MG63 (cell line): ENCODE measurements at places on chromosomes 7 and 10.

GRCh38 chr10:62541811-62542210, 167.6 kb downstream of the ZNF365 start:
- no peak for DNase-seq

- DNase-seq, result no peak
Observed at GRCh38 chr7:12968836-12969422, 281.5 kb downstream of the ARL4A start.

- DNase-seq, result no peak
Observed at GRCh38 chr10:26543567-26544306, 105.6 kb downstream of the APBB1IP start.

DNA sequence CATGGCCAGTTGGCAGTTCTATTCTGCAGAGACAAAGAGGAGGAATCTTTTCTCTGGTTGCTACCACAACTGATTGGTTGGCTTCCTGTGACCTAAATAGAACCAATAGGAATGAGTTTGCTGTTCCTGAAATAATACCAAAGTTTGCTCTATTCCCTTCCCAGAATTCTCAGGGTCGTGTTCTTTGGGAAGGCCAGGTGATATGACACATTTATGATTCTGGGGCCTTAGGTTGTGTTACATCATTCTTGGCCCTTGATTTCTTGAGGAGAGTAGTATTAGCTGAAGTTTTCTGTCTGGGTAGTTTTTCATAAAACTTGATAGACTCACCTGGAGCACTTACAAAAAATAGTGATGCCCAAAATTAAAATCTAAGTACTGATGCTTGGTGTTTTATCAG, 171.9 kb downstream of the LRRC4 start:
- no peak for DNase-seq

- no peak for DNase-seq
Observed at GRCh38 chr10:119412244-119413092, 130.1 kb downstream of the RGS10 start.

DNA sequence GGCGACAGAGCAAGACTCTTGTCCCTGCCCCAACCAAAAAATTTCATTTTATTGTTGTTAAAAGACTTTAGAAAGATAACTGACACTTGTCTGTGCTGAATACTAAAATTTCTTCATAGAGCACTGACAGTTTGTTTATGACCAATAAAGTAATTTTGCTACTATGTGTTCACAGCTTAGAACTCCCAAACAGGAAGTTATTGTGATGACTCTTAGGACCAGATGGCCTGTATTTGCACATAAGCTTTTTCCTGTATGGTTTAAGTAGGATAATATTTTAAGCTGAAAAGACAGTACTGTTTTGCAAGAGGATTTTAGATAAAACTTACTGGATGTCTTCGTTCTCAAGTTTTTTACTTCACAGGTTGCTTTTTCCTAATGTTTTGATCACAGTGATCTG, 80.7 kb downstream of the MMRN2 start:
- DNase-seq, result no peak

DNA sequence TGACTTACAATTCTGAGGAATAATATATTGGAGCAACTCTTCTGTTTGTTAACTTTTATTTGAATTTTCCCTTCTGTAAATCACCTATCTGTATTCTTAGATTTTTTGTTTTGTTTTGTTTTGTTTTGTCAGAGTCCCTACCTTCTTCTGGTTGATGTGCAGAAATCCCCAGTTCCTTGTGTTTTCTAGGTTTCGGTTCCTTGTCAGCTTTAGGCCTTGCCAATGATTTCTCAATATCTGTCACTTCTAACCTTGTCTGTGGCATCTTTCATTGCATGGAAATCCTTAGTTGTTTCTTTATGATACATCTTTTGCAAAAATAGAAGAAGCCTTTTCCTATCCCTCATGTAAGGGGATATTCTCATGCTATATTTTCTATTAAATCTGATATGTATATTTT, 21.7 kb upstream of the ST8SIA6 start:
- no peak for DNase-seq

GRCh38 chr7:44221231-44221791, 20.5 kb downstream of the YKT6 start:
- no peak for DNase-seq

DNA sequence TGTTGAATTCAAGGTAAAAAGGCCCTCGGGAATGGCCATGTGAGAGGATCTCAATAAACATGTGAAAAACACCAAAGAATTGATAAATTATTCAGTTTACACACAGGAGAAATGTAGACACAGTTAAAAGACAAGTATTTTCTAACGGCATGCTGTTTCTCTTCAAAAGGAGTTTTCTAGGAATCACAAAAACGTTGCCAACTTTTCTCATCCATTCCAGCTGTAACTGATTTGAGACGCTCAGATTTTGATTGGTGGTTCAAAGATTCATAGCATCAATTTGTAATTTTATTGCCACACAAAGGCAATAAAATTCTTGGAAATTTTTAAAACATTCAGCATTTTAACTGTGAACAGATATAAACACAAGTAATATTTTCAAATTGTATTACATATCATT, 384.9 kb upstream of the PFKP start:
- DNase-seq, result no peak

GRCh38 chr10:93554760-93555432, 11.6 kb upstream of the FFAR4 start:
- peak; percentile 62 for DNase-seq

DNA sequence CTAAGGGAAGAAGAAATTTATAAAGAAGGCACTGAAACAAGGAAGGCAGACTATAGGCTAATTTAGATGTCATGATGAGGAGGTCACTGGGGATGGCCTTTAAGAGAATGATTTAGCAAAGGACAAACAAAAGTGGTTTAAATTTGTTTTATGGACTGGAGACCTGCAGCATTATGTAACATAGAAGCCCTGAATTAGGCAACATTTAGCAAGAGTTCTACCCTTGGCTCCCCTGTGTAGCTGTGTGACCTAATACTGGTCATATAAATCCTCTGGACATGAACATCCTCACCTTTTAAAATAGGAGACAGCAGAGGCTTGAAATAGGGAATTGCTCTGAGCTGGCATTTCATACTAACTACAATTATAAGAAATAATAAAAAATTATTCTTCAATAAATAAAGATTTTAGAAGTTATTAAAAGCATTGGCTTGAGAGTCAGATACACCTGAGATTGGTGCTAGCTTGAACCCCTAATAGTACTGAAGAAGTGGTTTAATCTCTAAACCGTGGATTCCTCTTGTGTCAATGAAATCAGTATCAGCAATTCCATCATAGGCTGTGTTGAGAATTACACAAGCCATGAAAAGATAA, 48.9 kb downstream of the RNLS start:
- DNase-seq, result no peak

DNA sequence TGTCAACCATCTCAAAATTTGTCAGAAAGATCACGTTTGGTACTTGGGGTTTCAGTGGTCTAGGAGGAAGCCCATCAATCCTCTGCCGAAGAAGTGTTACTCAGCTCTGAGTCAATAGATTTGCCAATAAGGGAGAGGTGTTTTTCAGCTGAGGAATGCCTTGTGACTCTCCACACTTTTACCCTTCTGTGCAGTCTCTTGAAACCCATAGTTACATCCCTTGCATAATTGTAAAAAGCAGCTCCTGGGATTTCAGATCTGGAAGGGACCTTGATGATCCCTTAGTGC, 47.5 kb downstream of the INSYN2A start:
- no peak for DNase-seq

DNA sequence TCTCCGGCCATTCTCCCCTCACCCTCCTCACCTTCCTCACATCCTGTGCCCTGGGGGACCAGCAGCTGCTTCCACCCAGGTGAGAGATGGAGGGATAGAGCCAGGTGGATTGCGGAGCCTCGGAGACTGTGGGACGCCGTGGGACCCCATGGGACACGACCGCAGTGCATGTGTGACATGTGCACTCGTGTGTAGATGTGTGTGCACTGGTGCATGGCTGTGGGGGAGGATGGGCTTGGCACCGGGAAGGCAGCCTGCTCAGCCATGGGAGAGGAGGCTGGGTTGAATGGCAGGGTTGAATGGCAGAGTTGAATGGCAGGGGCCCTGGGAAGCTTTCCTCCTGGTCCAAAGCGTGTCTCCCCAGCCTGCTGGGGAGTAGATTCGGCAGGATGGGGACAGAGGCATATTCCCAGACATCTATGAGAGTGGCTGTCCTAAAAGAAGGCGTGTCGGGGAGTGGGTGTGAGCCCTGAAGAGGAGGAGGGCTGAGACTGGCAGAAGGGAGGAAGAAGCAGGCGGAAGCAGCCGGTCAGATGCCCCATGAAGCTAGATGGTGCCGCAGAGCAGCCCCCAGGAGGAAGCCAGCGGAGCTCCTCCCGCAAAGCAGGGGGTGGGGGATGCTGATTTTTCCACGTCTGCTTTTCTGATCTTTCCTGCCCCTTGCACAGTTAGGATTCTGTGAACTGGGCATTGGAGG, 815 bp downstream of the GIMAP8 start:
- DNase-seq, result no peak

DNA sequence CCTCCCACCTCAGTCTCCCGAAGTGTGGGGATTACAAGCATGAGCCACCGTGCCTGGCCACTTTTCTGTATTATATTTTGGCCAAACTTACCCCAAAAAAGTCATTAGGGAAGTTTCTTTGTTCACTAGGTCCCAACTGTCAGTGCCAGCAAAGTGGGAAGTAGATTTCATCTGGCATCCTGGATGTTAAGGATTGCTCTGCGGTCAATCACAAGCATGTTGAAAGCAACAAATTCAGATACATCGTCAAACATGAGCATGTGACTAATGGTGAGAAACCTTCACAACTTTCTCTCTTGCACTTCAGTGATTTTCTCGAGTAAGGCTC, 14.3 kb upstream of the LRRC17 start:
- no peak for DNase-seq

DNA sequence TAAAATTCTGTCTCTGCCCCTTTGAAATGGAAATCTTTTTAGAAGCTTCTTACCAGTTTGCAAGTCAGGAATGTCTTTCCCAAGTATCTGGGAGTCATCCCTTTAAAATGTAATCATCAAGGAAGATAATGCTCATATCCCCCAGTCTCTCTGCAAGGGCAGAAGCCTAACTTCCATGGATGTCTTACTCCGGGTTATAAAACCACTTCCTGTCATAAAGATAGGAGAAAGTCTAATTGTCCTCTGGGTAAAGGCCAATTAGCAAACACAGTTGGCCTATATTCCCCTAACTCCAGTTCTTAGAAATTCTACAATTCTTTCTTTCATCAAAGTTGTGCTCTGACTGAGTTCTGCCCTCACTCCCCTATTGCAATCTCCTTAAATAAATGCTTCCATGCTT, 1631.5 kb upstream of the LRRTM3 start:
- no peak for DNase-seq

DNA sequence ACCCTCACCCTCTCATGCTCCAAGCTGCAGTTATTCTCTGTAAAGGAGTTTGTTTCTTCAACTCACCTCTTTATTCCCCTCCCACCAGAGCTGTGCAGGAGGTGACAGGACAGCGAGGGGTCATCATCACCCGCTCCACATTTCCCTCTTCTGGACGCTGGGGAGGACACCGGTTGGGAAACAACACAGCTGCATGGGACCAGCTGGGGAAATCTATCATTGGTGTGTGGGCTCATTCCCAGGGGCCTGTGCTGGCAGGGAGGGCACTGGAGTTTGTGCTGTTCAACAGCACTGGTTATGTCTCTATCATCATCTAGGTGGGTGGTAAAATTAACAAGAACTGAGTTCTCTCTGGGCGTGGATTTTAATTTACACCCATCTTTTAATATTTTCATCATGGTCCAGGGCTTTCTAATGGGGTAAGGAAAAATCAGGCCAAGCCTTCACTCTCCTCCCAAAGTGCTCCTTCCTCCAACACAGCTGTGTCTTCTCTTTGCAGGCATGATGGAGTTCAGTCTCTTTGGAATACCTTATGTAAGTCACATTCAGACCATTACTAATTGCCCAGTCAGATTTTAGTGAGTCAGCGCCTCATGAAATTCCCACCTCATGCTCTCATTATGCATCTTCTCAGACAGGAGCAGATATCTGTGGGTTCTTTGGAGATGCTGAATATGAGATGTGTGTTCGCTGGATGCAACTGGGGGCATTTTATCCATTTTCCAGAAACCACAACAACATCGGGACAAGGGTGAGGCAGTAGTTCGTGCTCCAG, 61.6 kb downstream of the PRSS58 start:
- DNase-seq, result peak; percentile 2

DNA sequence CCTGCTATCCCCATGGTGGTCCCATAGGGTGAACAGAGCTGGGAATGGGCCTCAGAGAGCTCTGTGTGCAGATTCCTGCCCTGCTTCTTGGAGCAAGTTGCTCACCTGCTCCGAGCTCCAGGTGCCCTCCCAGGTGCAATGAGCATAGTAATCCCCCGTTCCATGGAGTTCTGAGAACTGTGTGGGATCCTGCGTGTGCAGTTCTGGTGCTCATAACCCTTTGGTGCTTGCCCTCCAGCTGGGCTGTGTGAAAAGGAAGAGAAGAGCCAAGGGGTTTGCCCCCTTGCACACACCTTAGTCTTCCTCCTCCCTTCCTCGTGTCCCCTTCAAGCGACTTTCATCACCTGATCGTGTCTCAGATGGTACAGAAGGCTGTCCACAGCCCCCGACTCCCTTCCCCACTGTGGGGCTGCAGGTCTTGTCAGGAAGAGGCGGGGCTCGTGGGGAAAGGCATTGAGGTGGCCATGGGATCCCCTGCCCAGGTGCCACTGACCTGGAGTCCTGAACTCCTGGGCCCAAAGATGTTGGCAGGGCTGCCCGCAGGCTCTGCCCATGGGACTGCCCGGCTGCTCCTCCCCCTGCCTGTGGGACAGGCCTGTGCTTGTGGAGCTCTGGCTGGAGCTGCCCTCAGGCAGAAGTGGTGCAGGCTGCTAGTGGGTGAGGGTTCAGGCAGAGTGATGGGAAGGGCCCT, 21.9 kb upstream of the ZNF488 start:
- no peak for DNase-seq

DNA sequence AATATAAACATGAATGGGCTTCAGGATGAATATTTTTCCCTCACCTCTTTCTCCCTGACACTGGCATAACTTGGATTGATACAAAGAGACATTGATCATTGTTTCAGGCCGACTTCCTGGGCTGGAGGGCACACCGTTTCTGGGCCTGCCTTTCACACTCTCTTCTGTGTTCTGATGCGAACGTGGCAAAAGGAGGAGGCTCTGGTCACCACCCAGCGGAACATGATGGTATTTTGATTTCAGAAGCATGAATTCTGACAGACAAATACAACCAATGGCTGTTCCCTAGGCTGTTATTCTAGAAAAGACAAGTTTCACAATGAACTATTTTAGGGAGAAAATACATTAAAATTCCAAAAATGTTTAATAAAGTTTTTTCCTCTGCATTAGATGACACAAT, 534.5 kb upstream of the MKI67 start:
- DNase-seq, result no peak

DNA sequence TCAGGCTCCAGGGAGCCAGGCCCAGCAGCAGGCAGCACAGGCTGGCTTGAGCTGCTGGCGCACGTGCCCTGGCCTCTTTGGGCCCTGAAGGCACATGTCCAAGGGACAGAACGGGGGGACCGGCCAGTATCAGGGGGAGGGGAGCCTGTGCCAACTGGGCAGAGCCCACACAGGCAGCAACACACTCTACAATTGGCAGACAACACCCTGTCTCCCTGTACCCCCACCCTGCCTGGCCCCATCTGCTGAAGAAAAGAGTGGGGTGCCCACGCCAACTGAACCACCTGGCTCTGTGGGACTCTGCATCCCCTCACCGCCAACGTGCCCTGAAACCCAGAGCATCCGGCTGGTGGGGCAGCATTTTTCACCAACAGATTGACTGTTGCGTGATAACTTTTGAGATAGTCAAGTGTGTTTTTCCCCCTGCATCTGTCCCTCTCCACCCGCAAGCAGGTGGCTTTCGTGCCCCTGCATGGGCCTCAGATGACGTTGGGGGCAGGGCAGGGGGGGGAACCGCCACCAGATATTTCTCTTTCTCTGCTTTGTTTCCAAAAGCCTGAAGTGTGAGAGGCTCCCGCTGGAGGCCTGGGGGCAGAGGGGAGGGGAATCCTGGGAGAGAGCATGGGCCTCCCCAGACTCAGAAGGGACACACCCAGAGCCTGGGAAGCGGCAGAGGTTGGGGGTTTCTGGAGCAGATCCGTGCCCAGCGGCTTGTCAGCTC, 21.8 kb downstream of the SLIT1 start:
- no peak for DNase-seq
